DMS53 (cell line): ENCODE measurements at places on chromosomes 4 and X.

DNA sequence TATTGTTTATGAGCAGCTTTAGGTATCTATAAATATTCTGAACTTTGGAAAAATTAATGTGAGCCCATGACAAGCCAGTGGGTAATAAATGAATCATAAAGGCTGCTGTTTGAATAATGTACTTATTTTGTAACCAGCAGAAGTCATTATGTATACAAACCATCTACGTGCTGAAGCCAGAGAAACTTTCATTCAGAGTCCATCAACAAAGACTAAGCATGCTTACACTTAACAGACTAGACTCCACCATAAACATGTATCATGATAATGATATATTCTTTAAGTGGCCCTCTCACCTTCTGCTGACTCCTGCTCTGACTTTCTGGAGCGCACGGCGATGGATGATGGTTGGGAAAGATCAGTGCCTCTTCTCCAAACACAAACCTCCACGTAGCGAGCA is 72.0 kb downstream of the SMARCA5 start:
- no peak for DNase-seq

DNA sequence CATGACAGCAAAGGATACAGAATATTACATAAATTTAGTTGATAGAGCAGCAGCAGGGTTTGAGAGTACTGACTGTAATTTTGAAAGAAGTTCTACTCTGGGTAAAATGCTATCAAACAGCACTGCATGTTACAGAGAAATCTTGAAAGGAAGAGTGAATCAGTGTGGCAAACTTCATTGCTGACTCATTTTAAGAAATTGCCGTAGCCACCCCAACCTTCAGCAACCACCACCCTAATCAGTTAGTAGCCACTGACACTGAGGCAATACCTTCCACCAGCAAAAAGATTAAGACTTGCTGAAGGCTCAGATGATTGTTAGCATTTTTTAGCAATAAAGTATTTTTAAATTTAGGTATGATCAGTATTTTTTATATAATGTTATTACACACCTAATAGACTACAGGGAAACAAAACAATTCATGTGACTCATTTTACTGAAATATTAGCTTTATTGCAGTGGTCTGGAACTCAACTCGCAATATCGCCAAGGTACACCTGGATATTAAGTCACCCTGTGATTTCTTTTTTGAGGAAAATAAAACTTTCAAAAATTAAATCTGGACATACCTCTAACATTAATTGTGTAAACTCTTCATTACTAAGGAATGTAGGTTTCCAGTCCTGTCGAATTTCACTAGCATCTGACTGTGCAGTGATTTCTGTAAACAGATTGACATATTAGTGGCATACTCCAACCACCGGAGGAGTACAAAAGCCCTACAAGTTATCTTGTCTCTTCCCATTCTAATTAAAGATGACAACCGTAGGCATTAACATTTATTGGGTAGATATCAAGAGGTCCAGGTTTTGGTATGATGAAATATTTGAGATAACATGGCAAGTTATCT is 71.1 kb downstream of the CLOCK start:
- no peak for DNase-seq

GRCh38 chrX:110853610-110854009 is 58.0 kb upstream of the CHRDL1 start:
- DNase-seq = peak; percentile 74

DNA sequence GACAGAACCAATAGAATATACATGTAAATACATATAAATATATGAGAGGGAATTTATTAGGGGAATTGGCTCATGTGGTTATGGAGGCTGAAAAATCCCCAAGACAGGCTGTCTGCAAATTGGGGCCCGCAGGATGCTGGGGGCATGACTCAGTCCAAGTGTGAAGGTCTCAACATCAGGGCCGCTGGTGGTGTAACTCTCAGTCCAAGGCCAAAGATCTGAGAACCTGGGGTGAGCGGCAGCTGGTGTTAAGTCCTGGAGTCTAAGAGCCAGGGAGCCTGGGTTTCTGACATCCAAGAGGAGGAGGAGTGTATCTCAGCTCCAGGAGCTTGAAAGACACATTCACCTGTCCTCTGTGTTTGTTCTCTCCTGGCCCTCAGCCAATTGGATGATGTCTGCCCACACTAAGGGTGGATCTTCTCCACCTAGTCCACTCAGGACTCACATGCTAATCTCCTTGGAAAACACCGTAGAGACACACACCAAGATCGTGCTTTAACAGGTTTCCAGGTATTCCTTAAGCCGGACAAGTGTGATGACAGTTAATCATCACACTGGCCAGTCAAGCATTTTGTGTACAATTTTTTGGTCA is 28.9 kb downstream of the TIGD2 start:
- DNase-seq = peak; percentile 82

GRCh38 chr4:16916719-16917337 is 18.4 kb upstream of the LDB2 start:
- peak; percentile 88 for DNase-seq

- no peak for DNase-seq
Measured at GRCh38 chr4:123301923-123302322, 94.7 kb upstream of the SPRY1 start.

GRCh38 chr4:100795581-100795980 is 277.8 kb upstream of the EMCN start:
- DNase-seq = no peak

DNA sequence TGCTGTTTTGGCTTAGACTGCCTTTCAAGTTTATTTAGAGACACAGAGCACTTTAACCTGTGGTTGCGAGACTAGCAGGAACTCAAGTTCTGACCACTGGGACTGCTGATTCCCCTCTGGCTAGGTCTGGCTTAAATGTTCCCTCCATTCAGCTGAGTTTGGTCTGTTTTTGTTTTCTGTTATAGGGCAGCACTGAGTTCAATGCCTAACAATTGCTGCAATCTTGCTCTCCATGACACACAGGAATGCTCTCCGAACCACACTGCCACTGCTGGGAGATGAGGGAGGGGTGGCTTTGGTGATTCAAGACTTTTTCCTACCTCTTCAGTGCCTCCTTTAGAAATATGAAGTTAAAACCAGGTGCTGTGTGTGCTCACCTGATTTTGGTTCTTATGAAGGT is 106.3 kb upstream of the EOLA2 start:
- DNase-seq = no peak

DNA sequence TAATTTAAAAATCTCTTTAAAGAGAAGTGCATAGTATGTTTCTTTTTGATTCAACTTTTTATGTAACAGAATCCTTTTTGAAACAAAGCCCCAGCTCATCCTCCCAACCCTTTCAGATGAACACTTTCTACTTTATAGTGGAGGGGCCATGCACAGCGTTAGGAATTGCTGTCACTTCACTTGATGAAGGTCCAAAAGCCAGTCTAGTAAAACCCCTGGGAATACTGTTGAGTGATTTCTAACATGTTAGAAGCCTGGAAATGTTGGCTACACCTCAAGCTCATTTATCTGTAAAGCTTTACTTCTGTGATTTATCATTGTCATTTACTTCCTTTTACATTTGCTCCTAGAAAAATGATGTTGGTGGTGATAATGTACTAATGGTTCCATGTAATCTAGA is 1608.9 kb upstream of the TENM3 start:
- no peak for DNase-seq

GRCh38 chr4:143406523-143406922 is 69.8 kb downstream of the GAB1 start:
- no peak for DNase-seq

DNA sequence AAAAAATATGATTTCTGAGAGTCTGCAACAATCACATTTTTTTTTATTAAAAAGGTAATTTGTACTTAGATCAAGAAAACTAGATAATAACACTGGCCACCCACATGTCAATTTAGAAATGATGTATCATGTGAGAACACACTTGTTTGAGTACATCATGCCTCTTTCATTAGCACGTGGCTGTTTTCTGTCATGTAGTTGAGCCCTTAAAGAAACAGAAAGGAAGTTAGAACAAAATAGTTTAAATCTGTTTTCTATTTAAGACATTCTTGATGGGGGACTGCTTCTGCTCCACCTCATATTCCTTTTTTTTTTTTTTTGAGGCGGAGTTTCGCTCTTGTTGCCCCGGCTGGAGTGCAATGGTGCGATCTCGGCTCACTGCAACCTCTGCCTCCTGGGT is 207.5 kb downstream of the NSUN7 start:
- DNase-seq = no peak

GRCh38 chr4:125582302-125582701 is 267.5 kb downstream of the FAT4 start:
- DNase-seq = no peak

- DNase-seq = peak; percentile 57
Measured at GRCh38 chrX:153381684-153382532, 19.2 kb downstream of the PNMA6E start.

DNA sequence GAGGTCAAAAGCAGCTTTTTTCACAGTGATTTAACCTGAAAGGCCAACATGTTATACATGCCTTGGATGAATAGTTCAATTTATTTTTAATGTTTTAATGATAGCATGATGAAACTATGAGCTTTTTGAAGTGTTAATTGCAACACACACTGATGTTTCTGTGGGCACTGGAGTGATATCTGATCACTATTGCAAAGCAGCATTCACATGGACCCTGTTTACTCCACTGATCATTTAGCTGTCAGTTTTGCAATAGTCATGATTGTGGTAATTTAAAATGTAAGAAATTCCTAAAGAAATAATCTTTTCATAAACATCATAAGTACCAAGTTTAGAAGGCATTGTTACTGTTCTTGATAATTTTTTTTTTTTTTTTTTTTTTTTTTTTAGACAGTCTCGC is 74.1 kb downstream of the ARSJ start:
- no peak for DNase-seq

DNA sequence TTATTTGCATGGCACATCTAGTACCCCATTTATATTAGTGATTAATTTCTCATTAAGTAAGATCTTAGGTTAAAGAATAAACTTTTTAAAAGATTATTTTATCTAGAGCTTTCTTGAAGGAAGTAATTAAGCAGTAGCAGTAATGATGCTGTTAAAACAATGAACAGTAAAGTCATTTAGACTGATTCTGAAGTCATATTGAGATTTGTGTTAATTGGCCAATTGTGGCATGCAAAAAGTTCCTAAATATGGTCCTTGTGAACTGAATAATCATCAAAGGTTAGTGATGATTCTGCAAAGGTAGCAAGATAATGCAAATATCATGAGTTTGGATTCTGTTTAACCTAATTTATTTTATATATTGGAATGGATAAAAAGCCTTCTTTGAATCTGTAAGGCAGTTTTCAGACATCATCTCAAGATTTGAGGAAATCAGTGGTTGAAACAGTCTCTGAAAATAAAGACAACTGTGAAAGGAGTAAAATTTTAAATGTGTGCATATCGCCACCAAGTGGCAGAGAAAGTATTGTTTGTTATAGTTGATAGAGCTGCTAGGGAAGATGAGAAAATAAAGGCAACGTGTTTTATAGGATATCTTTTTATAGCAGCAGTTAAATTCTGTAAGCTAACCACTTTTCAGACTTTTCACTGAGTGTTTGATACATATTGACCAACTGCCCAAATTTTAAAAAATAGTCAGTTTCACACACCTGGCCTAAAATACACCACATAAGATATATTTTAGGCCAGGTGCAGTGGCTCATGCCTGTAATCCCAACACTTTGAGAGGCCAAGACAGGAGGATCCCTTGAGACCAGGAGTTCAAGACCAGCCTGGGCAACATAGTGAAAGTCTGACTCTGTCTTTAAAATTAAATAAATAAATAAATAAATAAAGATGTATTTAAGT is 79.6 kb downstream of the CCKAR start:
- DNase-seq = peak; percentile 81

DNA sequence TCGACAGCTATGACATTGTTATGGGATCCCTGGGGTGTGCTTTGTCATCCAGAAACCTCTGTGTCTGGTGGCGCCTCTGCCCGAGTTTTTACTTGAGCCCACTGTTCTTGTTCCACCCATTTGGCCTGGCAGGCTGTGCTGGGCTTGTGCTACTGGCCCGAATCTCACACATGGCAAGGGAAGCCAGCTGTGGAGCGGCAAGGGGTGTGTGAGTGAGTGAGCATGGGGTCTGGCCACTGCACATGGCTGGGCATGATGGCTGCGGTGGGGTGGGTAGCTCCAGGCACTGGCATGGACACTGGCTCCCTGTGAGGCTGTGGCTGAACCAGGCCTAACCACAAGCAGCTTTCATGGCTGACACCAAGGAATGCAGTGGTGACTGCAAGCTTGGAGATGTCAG is 89.2 kb downstream of the DACH2 start:
- no peak for DNase-seq

- DNase-seq = peak; percentile 70
Measured at GRCh38 chr4:140691369-140691768, 64.8 kb downstream of the TBC1D9 start.

DNA sequence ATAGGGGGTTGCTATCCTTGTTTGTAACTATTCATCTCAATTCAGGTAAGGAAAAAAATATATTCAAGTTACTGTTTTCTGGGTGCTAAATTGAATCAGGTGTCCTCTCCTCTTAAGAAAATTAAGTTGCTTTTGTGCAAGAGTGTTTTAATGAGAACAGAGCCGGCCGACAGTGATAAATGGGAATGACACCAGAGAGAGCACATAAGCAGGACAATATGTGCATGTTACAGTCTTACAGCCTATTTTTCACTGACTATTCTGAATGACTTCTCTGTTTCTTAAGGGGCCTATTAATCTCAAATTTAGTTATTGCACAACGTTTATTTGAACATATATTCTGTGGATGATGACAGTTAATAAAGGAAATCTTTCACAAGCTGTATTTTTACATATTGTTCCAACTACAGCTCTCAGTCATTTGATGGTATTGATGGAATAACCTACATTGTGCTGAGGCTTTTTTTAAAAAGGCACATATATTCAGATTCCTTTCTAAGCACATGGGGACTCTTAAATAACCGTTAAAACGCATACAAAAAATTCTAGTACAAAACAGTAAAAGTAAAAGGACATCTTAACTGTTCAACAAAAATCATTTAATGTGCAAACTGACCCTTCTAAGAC is 68.4 kb downstream of the SLC10A7 start:
- no peak for DNase-seq
